ENCODE measurements at places on chromosomes 12 and 14. TPM values are rescaled to one million over a fixed set of nuclear protein-coding genes. Genes with fewer than 3 reads are reported as not detected.

LHX5 gene
- total RNA-seq: not detected

RASAL1 gene
- total RNA-seq: 0.38 TPM

ACOT4 gene
- 0.86 TPM for total RNA-seq

AVPR1A gene
- total RNA-seq: not detected
